Naive thymus-derived CD4-positive, alpha-beta T cell (primary cell): ENCODE measurements at places on chromosomes 12 and 14. TPM values are rescaled to one million over a fixed set of nuclear protein-coding genes. Genes with fewer than 3 reads are reported as not detected.

SLC10A1 gene
- total RNA-seq, result not detected

FICD gene
- total RNA-seq, result 7.9 TPM

- no peak overlapping the region for H3K4me3 ChIP-seq
- H3K27me3 ChIP-seq, result no peaks in the 10 kb centered on the region
- peaks cover 22% of the 10 kb centered on the region for H3K4me1 ChIP-seq
- no peak overlapping the region for H3K27ac ChIP-seq
- no peak for DNase-seq
Observed at GRCh38 chr14:81222691-81223090, 1.9 kb upstream of the GTF2A1 start.

STAC3 gene
- 4.2 TPM for total RNA-seq

FGF23 gene
- total RNA-seq, result not detected

- no peak overlapping the region for H3K4me3 ChIP-seq
- H3K4me1 ChIP-seq, result no peaks in the 10 kb centered on the region
- DNase-seq, result no peak
Observed at GRCh38 chr12:82029936-82030335, 270.8 kb upstream of the PPFIA2 start.

- no peaks in the 10 kb centered on the region for H3K36me3 ChIP-seq
- DNase-seq, result no peak
- no peak overlapping the region for H3K4me3 ChIP-seq
- H3K4me1 ChIP-seq, result no peaks in the 10 kb centered on the region
- no peak overlapping the region for H3K27ac ChIP-seq
- H3K27me3 ChIP-seq, result peaks cover 3% of the 10 kb centered on the region
Observed at GRCh38 chr14:23163830-23164229, 19.6 kb downstream of the SLC7A8 start.

GRCh38 chr12:121209624-121210572 lies at the start of gene P2RX4:
Gene P2RX4, plus strand, starts transcription at chr12:121210129. Its CDS starts 36 bp downstream, at chr12:121210165.
- no peaks in the 10 kb centered on the region for H3K36me3 ChIP-seq
- peaks cover 20% of the 10 kb centered on the region for H3K4me1 ChIP-seq
- H3K27me3 ChIP-seq, result no peaks in the 10 kb centered on the region
- H3K27ac ChIP-seq, result peak within 1 kb of the TSS; percentile 89
- peak within 1 kb of the TSS; percentile 85 for H3K4me3 ChIP-seq

DNA sequence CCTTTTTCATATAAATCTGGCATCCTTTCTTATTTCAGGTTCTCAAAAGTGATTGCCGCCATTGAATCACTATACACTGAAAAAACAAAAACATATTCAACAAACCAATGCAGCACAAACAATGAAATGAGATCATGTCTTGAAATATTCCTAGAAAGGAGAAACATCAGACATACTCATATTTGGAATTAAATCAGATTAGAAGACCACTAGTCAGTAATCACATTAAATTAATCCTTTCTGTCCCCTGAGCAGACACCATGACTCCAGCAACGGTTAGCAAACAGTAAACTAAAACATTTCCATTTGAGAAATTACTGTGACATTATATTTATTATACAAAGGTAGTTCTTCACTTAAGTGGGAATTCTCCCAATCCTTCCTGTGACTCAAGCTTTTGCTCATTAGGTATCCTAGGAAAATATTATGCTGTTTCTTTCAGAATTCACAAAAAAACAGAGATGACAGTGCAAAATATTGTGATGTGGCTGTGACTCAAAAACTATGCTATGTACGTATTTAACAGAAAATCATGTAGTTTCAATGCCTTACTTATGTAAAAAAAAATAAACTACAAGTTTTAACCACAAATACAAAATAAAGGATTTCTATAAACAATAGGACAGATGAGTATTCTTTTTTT lies 29.7 kb downstream of the CPNE8 start:
- no peak overlapping the region for H3K27ac ChIP-seq
- no peak overlapping the region for H3K4me3 ChIP-seq
- H3K27me3 ChIP-seq, result no peaks in the 10 kb centered on the region
- DNase-seq, result no peak

DNA sequence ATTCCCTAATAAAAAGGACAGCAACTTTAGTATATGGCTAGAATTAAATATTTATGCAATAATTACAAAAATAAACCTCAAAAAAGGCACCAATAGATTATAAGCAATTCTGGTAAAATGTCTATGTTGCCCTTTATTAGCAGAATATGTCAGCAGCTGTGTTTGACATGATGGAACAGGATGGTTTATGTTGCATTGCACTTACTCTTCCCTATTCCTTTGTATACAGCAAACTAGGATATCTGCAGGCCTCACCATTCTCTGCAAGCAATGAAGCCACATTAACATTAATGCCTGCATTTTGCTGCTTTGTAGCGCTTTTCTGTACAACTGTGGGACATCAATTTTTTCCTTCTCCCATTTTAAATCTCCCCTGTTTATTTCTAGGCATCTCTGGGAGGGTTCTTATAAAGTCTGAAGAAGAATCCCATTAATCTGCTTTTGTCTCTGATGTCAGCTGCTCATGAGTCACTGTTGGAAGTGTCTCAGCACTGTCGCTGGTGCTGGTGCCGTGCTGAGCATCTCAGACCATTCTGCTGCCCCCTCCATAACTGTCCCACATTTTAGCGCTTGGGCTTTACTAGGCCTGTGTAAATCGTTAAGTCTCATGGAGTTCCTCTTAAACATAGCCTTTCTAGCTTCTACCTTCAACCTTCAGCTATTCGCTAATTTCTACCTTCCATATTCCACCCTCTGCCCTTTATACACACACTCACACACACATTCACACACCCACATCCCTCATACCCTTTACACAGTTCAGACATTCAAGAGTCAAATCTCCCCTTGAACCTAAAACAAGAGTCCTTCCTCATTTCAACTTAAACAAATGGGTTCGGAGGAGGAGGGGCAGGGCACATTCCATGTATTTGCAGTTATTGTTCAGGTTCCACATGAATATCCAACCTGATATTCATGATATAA lies 64.4 kb upstream of the TRHDE start:
- no peak overlapping the region for H3K27ac ChIP-seq
- no peaks in the 10 kb centered on the region for H3K4me1 ChIP-seq
- no peaks in the 10 kb centered on the region for H3K36me3 ChIP-seq
- H3K4me3 ChIP-seq, result no peak overlapping the region
- H3K27me3 ChIP-seq, result no peaks in the 10 kb centered on the region

BEGAIN gene
- 1.5 and 2.4 TPM in 2 replicates for total RNA-seq

- H3K36me3 ChIP-seq, result no peaks in the 10 kb centered on the region
- DNase-seq, result no peak
- H3K27ac ChIP-seq, result peak overlapping the region; percentile 83
- H3K27me3 ChIP-seq, result no peaks in the 10 kb centered on the region
- peak overlapping the region; percentile 80 for H3K4me3 ChIP-seq
Observed at GRCh38 chr12:9673404-9674225, 4.1 kb downstream of the CLEC2D start.

DNA sequence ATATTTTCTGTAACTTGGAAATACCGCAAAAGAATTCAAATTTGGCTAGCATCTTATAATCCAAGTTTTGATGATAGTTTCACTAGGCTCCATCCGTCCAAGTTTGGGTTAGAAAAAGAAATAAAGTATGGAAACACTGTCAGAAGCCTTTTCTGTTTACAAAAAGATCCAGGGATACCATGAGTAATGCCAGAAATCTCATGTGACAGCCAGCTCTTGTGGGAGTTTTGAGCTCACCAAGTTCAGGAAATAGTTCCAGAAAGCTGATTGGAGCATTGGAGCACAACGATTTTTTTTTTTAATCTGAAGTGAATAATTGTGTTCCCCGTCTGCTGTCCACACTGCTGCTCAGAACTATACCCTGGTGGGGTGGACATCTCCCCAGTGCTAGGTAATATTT lies 229.7 kb upstream of the NPAS3 start:
- H3K36me3 ChIP-seq, result no peaks in the 10 kb centered on the region
- no peaks in the 10 kb centered on the region for H3K27me3 ChIP-seq
- H3K4me3 ChIP-seq, result no peak overlapping the region
- no peak overlapping the region for H3K27ac ChIP-seq
- DNase-seq, result no peak

DNA sequence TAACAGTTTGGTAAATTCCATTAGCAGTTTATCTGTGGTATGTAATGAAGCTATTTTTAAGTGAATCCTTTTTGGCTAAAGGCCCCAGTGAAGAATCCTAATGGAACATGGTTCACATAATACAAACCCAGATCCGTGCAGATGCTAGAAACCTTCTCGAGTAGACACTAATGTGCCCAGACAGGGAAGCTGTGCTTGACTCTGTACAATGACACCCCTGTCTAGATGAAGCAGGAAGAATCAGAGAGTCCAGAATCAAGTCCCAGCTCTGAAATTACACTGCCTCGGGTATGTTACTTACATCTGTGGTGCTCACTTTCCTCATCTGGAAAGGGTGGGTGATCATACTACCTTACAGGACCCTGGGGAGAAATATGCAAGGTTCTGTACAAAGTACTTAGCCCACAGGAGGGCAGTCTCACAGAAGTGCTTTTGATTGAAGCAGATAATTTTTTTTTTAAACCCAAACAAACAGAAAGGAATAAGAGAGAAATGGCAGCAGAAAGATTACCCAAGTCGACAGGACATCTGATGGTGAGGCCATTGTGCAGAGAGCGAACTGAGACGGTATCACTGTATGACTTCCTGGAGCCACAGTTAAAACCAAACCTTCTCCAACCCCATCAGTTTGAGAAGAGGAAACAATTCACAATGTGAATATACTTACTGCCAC lies 8.5 kb downstream of the CRACR2A start:
- no peak overlapping the region for H3K27ac ChIP-seq
- DNase-seq, result no peak
- H3K36me3 ChIP-seq, result no peaks in the 10 kb centered on the region

DNA sequence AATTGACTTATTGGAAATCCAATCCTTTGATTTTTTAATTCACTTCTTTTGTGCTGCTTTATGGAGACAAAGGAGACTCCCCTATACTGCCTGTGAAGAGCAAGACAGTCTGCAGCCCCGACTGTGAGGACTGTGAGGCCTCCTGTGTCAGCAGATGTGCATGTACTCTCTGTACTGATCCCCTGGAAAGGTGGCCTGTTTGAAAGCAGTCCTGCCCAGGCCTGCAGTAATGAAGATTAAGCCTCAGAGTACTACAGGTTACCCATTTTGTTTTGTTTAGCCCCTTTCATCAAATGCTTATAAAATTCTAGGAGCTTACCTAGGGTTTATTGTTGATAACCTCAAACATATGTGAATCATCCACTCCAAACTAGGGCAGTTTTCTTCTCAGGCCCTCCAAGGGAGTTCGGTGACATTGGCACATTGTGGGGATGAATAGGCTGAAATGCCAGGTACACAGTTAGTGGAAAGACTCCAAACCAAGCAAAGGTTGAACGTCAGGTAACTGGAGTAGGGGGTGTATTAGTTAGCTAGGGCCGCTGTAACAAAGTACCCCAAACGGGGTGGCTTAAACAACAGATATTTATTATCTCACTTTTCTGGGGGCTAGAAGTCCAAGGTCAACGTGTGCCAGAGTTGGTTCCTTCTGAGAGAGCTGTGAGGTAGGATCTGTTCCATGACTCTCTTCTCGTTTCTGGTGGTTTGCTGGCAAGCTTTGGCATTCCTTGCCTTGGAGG lies 208.7 kb upstream of the BCL2L14 start:
- H3K4me3 ChIP-seq, result no peak overlapping the region
- no peaks in the 10 kb centered on the region for H3K27me3 ChIP-seq
- H3K27ac ChIP-seq, result no peak overlapping the region
- no peak for DNase-seq

DNA sequence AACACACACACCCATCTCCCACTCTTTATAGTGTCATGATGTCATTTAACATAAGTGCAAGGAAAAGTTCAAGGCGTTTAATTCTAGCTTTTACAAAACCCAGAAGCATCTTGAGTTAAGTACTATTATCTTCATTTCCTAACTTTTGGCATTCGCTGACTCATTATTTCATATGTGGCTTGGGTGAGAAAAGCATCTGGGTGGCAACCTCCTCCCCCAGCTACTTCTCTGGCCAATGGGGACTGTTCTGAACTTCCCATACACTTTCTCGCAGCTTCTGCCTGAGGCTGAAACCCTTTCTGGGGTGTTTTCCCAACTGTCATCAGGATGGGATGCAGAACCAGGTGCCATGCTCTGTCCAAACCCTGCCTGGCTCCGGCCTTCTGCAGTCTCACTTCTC lies 2.8 kb upstream of the MARK3 start:
- DNase-seq, result no peak
- H3K36me3 ChIP-seq, result no peaks in the 10 kb centered on the region
- H3K4me1 ChIP-seq, result peaks cover 13% of the 10 kb centered on the region

- DNase-seq, result peak; percentile 49
- peak overlapping the region; percentile 76 for H3K27ac ChIP-seq
- peak overlapping the region; percentile 43 for H3K4me3 ChIP-seq
- no peaks in the 10 kb centered on the region for H3K27me3 ChIP-seq
- H3K4me1 ChIP-seq, result peaks cover 58% of the 10 kb centered on the region
Observed at GRCh38 chr14:24312736-24313507, 1.6 kb downstream of the LTB4R start.

GRCh38 chr12:69338936-69339335 lies 9.2 kb upstream of the LYZ start:
- no peak overlapping the region for H3K4me3 ChIP-seq
- H3K27ac ChIP-seq, result no peak overlapping the region
- peaks cover 14% of the 10 kb centered on the region for H3K4me1 ChIP-seq
- H3K27me3 ChIP-seq, result no peaks in the 10 kb centered on the region

GRCh38 chr12:65278576-65279368 lies at the start of gene MSRB3:
Gene MSRB3, plus strand, starts transcription at chr12:65278683. Its CDS starts 29,897 bp downstream, at chr12:65308580.
- H3K4me1 ChIP-seq, result no peaks in the 10 kb centered on the region
- peak within 1 kb of the TSS; percentile 43 for H3K4me3 ChIP-seq
- peaks cover 5% of the 10 kb centered on the region for H3K27me3 ChIP-seq

ADGRD1 gene
- not detected for total RNA-seq

DNA sequence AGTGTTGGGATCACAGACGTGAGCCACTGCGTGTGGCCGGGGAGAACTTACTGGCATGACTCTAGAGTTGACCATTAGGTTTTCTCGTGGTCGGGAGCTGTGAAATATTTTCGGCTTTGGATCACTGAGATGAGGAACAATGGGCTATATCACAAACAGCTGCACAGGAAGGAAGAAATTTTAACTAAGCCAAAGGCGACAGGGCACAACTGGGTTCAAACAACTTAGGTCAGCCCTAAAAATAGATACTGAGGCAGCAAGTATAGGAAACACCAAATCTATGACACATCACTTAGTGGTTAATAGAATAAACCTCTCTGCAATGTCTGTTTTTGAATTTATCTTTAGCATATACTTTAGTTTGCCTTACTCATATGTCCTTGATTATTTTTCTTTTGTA lies 162.9 kb downstream of the LRIG3 start:
- H3K4me3 ChIP-seq, result no peak overlapping the region
- no peaks in the 10 kb centered on the region for H3K27me3 ChIP-seq
- no peak overlapping the region for H3K27ac ChIP-seq
- no peaks in the 10 kb centered on the region for H3K4me1 ChIP-seq
